ENCODE measurements at places on chromosomes 12 and 14.
A peak's percentile ranks its signal among the peaks of the same experiment; 100 is the strongest.

- DNase-seq, result peak; percentile 71
Observed at GRCh38 chr12:55797068-55797467, 20.5 kb downstream of the SARNP start.

- peak; percentile 49 for DNase-seq
Observed at GRCh38 chr12:119528241-119528640, 65.3 kb upstream of the TMEM233 start.

DNA sequence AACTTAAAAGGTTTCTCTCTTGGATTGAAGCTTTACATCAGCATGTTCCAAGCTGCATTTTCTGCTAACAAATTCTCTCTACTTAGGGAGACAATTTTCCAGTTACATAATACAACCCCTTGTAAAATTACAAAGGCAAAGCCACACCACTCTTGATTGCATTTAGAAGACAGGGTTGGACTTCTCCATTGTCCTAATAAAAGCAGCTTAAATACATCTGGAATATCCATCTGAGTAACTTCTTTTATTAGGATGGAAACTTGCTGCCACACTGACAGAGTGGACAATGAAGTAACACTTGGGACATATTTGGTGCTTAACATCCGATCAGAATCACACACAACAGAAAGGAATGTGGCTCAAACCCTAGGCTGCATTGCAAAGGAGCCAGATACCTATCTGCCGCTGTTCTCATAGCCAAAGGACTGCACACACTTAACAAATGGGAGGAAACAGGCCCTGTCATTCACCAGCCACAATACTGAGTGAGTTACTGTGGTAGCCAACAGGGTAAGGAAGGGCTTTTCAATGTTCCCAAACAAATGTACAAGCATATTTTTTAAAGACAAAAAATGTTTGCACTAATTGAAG, 157.2 kb downstream of the PAX9 start:
- DNase-seq, result peak; percentile 90

- no peak for DNase-seq
Observed at GRCh38 chr12:55955344-55955743, 10.5 kb downstream of the PMEL start.

DNA sequence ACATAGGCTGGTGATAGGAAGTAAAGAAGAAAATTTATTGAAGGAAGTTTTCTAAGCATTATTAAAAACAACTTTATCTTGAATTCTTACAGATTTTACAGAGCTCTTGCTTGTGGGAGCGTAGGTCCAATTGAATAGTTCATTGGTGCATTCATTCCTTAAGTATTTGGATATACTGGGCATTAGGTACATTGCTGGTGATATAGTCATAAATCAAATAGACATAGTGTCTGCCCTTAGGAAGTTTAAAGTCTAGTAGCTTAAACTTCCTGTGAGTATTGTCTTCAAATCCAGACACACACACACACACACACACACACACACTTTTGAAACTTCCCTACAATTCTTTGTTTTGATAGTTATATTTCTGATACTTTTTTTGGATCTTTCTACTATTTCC, 226.7 kb downstream of the FUT8 start:
- DNase-seq, result no peak

DNA sequence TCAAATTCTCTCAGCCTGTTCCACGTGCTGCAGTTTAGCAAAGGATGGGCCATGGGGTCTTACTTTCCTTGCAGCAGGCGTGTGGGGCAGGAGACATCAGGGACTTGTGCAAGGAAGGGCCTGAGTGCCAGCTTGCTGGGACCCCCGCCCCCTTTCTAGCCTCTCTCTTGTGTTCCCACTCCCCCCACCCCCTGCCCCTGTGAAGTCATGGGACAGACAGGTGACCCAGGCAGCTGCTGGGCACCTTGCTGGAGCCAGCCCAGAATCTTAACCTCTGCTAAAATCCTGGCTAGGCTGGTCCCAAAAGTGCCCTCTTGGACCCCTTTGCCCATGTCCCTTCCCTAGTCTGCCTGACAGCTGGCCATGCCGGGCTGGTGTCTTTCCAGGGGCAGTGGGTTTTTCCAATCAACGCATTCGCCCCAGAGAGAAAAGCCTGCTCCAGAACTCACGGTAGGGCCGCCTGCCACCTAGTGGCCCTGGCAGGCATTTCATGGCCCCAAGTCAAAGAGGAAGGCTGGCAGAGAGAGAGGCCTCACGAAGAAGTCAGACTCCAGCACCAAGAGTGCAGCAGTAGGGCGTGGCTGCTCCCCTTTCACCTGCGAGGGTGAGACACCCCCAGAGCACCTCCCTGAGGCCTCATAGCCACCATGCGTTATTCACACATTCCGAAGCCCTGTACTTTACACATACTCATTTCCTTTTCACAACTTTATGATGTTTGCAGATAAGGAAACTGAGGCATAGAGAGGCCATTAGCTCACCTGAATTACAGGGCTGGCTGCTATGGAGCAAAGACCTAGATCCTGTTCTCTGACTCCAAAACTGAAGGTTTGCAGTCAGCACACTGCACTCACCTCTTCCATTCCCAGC, 67.4 kb downstream of the LGMN start:
- DNase-seq, result peak; percentile 91

DNA sequence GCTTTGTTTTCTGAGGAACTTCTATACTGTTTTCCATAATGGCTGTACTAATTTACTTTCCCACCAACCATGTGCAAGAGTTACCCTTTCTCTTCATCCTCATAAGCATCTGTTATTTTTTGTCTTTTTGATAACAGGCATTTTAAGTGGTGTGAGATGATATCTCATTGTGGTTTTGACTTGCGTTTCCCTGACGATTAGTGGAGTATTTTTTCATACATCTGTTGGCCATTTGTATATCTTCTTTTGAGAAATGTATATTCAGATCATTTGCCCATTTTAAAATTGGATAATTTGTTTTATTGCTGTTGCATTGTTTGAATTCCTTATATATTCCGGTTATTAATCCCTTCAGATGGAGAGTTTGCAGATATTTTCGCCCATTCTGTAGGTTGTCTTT, 10.2 kb upstream of the HMGA2 start:
- DNase-seq, result no peak

- DNase-seq, result no peak
Observed at GRCh38 chr12:128606051-128606450, 217.7 kb downstream of the SLC15A4 start.

DNA sequence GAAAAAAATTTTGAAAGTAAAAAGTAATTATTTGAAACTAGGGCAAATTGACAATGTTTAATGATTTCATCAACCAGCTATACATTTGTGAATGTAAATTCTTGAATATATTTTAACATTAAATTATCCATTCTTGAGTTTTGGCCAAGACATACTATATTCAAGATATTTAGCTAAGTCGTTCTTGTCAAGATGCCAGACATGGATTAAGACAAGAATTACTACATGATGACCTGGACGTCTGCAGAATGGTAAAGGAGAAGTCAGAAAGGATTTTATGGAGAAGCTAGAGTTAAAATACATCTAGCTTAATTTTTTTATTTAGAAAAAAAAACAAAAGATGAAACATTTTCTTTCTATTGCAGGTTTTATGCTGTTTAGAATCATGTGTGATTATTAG, 255.8 kb downstream of the TMTC2 start:
- no peak for DNase-seq

- DNase-seq, result no peak
Observed at GRCh38 chr14:103280278-103280928, 53.6 kb upstream of the EIF5 start.

DNA sequence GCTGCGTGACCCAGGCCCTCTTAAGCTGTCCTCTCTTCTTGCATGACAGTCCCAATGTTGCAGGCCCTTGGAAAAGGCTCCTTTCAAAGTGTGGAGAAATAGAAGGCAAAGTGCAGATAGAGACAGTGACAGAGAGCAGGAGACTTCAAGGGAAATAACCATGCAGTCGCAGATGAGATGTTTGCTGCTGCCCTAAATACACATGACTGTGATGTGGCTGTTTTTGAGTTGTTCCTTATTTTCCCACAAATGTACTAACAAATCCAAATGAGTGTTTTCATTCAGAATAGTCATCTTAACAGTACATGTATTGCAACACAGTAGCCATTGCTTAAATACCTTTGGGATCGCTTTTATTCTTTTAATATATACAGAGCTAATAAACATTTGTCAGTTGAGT, 101.6 kb downstream of the SLC15A5 start:
- no peak for DNase-seq

GRCh38 chr14:24576771-24577170, 721 bp upstream of the CTSG start:
- DNase-seq, result no peak

GRCh38 chr12:124486346-124486963, 81.0 kb downstream of the NCOR2 start:
- no peak for DNase-seq

DNA sequence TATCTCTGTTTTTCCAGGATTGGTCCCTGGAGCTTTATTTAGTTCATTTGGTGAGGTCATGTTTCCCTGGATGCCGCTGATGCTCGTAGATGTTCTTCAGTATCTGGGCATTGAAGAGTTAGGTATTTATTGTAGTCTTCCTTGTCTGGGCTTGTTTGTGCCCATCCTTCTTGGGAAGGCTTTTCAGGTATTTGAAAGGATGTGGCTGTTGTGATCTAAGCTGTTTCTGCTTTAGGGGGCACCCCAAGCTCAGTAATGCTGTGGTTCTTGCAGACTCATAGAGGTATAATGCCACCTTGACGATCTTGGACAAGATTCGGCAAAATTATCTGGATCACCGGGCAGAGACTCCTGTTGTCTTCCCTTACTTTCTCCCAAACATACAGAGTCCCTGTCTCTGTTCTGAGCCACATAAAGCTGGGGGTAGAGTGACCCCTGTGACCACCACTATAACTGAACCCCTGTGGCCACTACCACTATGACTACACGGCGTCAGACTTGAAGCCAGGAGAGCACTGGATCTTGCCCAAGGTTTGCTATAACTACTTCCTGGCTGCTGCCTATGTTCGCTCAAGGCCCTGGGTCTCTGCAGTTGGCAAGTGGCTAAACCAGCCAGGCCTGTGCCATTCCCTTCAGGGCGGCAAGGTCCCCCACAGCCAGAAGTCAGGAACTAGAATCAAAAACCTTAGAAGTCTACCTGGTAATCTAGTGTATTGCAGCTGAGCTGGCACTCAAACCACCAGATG, 40.9 kb downstream of the FGD4 start:
- DNase-seq, result no peak

- DNase-seq, result peak; percentile 75
Observed at GRCh38 chr12:188910-189621, 24.9 kb downstream of the SLC6A12 start.

DNA sequence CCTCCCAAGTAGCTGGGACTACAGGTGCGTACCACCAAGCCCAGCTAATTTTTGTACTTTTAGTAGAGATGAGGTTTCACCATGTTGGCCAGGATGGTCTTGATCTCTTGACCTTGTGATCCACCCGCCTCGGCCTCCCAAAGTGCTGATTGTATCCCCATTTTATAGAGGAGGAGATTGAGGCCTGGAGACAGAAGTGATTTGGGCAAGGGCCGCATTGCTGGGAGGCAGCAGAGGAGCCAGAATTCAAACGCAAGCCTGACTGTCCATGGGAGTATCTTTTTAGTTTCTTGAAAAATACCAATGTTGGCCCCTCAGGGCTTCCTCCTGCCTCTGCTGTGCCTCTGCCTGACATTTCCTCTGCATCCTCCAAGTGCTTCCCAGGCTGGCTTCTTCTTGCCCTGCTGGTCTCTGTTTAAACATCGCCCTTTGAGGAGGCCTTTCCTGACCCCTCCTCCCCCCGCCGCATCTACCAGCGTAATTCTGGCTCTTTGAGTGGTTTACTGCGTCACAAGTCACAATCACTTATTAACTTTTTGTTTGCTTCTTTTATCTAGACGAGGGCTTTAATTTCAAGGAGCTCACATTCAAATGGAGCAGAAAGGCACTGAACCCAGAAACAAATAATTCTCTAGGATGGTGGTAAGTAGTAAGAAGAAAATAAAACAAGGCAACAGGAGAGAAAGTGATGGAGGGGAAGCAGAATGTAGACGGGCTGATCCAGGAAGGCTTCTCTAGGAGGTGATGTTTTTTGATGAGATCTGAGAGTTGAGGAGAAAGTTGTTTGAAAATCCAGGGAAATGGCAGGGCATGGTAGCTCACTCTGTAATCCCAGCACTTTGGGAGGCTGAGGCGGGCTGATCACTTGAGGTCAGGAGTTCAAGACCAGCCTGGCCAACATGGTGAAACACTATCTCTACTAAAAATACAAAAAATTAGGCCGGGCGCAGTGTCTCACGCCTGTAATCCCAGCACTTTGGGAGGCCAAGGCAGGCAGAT, 91.0 kb upstream of the MED13L start:
- no peak for DNase-seq

DNA sequence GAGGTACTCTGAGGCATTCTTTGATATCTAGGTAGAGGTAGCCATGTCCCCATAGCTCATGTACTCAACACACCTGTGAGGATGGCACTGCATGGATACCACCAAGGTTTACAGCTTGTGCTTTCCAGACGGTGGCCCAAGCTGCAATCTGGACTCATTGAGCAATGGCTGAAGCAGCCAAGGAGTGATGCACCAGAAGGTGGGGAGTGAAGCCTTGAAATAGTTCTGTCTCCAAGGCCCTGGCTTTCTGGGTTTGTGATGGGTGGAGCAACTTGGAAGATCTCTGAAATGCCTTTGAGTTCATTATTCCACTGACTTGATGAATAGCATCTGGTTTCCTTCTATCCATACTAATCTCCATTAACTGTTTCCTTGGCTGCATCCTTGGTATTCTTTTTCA, 290.0 kb upstream of the NOVA1 start:
- no peak for DNase-seq

GRCh38 chr14:104253901-104254353, 115.5 kb downstream of the KIF26A start:
- DNase-seq, result no peak

- DNase-seq, result no peak
Observed at GRCh38 chr12:112559784-112560183, 141.0 kb downstream of the PTPN11 start.

DNA sequence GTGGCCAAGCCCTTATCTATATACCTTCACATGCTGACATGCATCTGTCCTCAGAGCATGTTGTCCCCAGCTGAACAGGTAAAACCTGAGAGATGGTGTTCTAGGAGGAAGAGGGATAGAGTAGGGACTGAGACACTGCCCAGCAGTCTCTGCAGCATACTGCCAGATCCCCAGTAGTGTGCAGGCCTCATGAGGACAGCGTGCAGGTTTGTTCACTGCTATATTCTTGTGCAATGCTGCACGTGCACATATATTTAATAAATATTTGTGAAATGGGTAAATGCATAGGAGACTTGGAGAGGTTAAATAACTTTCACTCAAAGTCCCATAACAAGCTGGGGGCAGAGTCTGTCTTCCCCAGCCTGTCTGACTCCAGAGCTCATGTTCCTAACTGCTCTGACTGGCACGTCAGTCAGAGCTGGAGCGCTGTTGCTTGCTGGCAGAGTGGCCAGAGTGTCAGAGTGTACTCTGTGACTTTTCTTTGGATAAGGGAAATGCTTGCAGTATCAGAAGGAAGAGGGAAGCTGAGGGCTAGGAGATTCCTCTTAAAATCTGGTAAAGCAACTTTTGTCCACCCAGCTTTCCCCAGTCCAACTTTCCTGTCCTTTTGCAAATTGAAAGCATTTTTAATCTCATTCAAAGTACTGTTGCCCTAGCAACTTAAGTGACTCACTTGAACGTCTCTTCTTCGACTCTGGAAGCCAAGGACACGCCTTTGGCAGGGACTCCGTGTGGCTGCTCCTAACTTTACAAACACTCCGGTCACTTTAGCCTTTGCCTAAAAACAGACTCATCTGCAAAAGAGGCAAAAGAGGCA, 14.9 kb upstream of the POLR3B start:
- peak; percentile 33 for DNase-seq

All from T47D (cell line).